Central memory CD4-positive, alpha-beta T cell (primary cell): ENCODE measurements at places on chromosomes 7 and 10.
A peak's percentile ranks its signal among the peaks of the same experiment; 100 is the strongest.

DNA sequence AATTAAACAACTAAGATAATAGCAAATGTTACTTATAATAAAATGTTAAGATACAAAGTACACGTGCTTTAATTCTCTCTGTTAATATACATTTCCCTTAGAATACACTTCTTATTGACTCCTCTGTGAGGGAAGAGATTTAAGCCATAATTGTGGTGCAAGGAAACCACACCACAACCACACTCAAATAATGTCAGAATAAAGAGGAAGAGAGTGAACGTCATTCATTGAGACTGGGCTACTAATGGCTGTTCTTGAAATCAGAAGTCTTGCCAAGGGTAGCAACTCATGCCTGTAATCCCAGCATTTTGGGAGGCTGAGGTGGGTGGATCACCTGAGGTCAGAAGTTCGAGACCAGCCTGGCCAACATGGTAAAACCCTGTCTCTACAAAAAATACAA, 10.0 kb downstream of the FAM171A1 start:
- DNase-seq, result peak; percentile 17

- no peak for DNase-seq
Observed at GRCh38 chr7:53661645-53662217, 626.3 kb downstream of the POM121L12 start.

- DNase-seq, result no peak
Observed at GRCh38 chr7:50659329-50659965, 94.2 kb upstream of the DDC start.

- DNase-seq, result no peak
Observed at GRCh38 chr7:132140341-132140740, 435.9 kb downstream of the PLXNA4 start.

- DNase-seq, result no peak
Observed at GRCh38 chr7:77862691-77863090, 64.1 kb downstream of the PHTF2 start.

DNA sequence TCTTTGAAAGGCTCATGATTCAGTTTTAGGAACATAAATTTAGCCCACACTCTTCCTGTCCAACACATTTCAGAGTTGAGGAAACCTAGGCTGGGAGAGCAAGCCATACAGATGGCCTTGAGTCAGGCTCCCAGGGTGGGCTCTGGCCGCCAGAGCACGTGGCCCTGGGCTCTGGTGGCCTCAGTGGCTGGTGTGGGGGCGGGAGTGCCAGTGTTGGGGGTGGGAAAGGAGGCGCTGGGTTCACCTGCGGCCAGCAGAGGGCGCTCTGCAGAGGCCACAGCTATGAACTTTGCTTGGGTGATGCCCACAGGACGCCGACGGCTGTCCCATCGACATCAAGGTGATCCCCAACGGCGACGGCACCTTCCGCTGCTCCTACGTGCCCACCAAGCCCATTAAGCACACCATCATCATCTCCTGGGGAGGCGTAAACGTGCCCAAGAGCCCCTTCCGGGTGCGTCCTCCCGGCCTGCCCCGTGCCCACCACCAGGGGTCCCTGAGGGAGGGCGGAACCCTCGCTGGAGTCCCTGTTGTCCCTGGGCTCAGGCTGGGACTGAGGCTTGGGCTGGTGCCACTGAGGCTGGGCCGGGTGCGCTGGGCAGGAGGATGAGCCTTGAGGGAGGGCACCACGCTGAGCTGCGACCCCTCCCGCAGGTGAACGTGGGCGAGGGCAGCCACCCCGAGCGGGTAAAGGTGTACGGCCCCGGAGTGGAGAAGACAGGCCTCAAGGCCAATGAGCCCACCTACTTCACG, 11.9 kb downstream of the FLNC start:
- DNase-seq, result peak; percentile 44

GRCh38 chr10:114140036-114140435, 34.0 kb downstream of the CCDC186 start:
- no peak for DNase-seq

DNA sequence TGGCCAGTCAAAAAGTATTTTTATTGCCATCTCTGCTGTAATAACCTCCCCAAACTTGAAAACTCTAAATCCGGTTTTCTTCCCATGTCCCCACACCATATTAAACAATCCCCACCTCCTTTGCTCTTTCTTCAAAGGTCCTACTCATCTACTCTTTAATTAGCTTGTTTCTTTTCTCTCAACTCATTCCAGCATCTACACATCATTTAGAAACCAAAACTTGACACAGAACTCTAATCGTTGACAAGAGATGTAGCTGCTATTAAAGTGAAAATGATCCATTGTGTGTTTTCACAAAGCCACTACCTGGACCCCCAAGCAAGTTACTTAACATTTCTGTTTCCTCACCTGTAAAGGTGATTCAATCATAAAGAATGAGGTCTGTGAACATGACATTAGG, 436.3 kb upstream of the NPVF start:
- no peak for DNase-seq

GRCh38 chr7:69994886-69995542, 396.7 kb downstream of the AUTS2 start:
- no peak for DNase-seq

GRCh38 chr7:30510124-30511075, 5.8 kb upstream of the GGCT start:
- DNase-seq, result peak; percentile 12

- DNase-seq, result no peak
Observed at GRCh38 chr10:53284615-53285182, 512.1 kb upstream of the MBL2 start.

GRCh38 chr7:117686311-117686935, 186.8 kb downstream of the CTTNBP2 start:
- DNase-seq, result no peak

GRCh38 chr7:154919344-154920225, 83.3 kb downstream of the PAXIP1 start:
- no peak for DNase-seq

DNA sequence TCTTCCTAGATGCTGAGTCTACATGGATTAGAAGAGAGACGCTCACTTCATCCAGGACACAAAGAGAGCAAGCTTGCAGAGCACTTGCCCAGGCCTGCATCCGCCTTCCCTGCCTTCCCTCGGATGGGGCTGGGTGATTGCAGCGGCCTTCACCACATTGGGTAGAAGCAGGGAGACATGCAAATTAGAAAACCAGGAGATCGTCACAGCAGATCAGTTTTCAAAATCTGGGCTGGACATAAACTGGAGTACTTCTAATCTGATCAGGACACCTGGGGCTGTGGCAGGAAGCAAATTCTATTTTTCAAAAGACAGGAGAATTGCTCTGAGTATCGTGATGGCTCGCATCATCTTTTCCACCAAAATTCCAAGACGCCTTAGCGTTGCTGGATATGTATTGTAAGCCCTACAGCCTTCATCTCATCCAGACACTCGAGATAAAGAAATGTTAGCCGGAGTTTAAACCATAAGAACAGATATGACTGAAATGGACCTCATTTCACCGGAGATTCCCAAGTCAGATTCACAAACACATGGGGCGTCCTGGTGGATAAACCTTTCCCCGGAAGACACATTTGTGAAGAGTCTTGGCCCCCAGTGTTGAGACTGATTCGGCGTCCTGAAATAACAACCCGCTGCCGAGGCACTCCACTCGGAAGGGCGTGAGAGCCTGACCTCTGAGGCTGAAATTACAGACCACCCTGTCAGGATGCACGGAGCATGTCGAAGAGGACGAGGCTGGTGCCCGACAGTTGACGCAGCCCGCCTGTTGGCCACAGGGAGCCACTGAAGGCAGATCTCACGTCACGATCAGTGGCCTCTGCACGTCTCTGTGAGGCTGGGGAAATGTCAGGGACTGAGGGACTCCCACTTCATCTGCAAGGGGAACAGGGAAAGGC, 91.2 kb upstream of the PARD3 start:
- DNase-seq, result no peak

DNA sequence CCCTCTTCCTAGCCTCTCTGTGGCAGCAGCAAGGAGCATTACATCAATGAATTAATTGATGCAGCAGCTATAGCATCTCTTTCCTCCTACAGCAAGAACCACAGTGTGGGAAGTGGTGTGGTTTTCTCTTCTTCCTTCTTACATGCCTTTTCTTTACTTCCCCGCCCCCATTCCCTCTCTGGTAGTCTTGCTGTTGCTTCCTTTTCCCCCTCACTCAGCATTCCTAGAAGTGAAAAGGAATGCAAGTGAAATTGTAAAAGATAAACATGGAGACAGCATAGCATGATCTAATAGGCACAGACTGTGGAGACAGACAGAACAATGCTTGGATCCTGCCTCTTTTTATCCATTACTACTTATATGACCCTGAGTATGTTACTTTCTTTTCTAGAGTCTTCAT, 370.5 kb upstream of the BMPER start:
- no peak for DNase-seq

DNA sequence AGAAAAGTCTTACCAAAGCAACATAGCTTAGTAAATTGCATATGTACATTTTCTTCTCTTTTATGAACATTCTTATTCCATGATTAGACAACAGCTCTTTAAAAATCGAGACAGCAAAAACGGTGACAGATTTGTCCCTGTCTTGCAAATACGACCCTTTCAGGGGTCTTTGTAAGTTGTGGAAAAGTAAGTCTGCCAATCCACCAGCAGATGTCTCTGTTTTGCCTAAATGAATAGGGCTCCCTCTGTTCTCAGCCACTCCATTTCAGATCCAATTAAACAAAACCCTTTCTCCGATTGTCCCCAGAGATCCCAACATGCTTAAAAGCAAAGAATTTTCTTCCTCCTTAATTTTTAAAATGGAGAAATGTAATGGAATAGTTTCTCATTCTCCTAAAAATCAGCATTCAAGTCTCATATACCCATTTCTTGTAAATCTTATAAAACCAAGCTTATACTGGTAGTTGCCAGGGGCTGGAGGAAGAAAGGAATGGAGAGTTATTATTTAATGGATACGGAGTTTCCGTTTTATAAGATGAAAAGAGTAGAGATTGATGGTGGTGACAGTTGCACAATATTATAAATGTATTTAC, 61.0 kb upstream of the NFE2L3 start:
- peak; percentile 23 for DNase-seq

- DNase-seq, result no peak
Observed at GRCh38 chr7:37234334-37234733, 214.3 kb downstream of the ELMO1 start.

GRCh38 chr7:47088329-47089067, 493.4 kb downstream of the TNS3 start:
- no peak for DNase-seq

- DNase-seq, result no peak
Observed at GRCh38 chr10:5512331-5512730, 12.4 kb upstream of the CALML3 start.

DNA sequence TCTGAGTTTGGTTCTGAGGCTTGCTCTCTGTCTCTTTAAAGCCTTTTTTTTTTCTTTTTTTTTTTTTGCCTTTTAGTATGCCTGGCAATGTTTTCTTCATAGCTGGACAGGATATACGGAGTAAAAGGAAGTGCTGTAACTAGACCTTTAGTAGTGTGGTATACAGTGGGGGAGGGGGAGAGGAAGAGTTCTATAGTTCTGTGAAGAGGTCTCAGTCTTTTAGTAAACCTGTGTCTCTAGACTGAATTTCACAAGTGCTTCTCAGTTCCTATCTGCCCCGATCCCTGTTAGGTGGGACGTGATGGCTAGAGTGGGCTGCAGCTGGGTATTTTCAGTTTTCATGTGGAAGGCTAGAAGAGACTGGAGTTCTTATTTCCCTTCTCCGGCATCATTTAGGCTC, 3.1 kb upstream of the ABCC2 start:
- DNase-seq, result no peak

DNA sequence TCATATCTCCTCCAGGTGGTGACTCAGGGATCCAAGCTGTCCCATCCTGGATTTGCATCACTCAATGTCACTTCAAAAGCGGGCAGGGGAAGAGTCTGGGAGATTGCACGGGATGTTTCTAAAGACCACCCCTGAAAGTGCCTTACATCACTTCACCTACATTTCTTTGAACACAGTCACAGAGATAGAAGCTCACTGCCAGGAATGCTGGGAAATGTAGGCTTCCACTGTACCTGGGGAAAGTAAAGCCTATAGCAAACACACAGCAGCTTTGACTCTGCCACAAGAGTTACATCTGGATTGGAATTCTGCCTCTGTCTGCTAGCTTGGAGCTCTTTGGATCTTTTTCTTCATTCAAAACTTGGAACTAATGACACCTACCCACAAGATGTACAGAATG, 300.9 kb downstream of the WDR11 start:
- no peak for DNase-seq

DNA sequence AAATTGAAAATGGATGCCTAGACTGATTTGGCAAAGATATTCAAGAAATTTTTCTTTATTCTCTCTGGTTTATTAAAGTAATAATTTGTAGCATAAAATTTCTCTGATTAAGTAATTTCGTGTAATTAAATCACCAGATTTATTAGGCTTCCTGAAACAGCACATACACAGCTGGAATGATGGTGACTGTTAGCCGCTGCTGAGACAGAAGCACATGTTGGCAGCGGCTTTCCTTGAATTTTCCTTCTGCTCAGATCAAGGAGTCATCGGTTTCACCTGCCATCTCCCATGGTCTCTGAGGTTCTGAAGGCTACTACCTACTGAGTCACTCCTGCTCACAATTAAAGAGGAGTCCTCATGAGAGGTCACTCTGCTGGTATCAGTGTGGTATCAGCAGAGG, 101.5 kb downstream of the GFRA1 start:
- no peak for DNase-seq

- no peak for DNase-seq
Observed at GRCh38 chr7:108515013-108515412, 10.9 kb downstream of the PNPLA8 start.

GRCh38 chr7:141157138-141157765, 83.4 kb downstream of the TMEM178B start:
- DNase-seq, result no peak

DNA sequence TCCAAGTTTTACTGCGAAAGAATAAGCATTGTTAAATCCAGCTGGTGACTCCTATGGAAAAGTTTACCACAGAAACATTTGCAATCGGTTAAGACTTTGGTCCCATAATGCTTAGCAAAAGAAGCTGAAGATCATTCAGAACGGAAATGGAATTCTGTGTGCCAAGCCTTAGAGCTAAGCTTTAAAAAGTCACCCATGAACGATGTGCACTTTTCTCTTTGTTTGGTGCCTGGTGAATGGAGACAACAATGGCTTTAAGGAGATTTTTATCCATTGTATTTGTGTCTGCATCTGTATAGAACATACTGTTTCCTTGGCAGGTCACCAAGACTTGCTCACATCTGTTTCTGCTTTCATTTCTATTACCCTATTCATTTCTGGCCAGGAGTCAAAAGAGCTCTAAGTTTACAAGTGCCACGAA, 26.3 kb upstream of the COL1A2 start:
- no peak for DNase-seq
